ENCODE measurements at places on chromosomes 1 and 21.

GRCh38 chr1:175494011-175494554, 249.3 kb downstream of the TNR start:
- DNase-seq, result no peak

DNA sequence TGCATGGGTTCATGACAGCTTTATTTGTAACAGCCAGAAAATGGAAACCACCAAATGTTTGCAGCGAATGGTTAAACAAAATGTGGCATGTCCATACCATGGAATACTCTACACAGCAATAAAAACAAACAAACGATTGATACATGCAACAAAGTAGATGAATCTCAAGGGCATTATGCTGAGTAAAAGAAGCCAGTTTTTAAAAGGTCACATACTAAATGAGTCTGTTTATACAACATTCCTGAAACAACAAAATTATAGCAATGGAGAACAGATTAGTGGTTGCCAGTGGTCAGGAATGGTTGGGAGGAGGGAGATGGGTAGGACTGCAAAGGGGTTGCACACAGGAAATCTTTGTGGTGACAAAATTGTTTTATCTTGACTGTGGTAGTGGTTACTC, 202.4 kb upstream of the UBE2U start:
- DNase-seq, result no peak

- peak; percentile 37 for DNase-seq
Observed at GRCh38 chr21:15064576-15065391, at the start of gene NRIP1. TSS of gene NRIP1 (minus strand) at chr21:15065000. CDS start at chr21:14968192, 96,808 bp downstream.

GRCh38 chr21:42229676-42230075, 10.7 kb downstream of the ABCG1 start:
- DNase-seq, result no peak

- DNase-seq, result no peak
Observed at GRCh38 chr1:47906527-47907176, 90.5 kb downstream of the TRABD2B start.

DNA sequence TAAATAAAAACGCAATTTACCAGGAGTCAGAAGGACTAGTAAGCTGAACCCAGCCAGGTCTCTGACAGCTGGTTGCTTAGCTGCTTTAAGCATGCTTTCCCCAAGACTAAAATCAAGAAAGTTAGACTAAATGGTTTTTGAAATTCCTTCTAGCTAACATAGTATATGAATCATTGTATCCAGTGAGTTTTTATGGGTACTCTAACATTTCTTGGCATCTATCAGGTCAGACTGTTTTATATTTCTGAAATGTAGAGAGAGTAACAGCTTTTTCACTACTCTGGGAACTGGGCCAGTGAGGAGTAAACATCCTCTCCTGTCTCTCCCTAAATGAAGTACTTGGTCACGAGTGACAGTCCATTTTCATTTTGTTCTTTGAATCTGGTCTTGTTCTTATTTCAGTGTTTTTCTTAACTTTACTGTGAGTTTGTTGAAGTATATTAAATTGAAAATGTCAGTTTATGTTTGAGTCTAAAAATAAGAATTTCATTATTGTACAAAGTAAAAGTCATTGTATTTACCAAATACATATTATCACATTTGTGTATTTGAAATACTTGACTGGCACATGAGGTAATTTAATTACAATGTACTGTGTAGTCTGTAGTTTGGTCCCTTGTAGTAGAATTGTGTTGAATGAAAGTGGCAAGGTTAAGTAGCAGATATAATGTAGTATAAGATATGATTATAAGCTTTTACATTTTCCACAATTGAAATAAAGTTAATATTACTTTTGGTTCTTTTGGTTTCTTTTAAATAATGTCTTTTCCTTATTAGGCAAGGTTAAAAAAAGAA, 47.6 kb downstream of the PKN2 start:
- peak; percentile 85 for DNase-seq

DNA sequence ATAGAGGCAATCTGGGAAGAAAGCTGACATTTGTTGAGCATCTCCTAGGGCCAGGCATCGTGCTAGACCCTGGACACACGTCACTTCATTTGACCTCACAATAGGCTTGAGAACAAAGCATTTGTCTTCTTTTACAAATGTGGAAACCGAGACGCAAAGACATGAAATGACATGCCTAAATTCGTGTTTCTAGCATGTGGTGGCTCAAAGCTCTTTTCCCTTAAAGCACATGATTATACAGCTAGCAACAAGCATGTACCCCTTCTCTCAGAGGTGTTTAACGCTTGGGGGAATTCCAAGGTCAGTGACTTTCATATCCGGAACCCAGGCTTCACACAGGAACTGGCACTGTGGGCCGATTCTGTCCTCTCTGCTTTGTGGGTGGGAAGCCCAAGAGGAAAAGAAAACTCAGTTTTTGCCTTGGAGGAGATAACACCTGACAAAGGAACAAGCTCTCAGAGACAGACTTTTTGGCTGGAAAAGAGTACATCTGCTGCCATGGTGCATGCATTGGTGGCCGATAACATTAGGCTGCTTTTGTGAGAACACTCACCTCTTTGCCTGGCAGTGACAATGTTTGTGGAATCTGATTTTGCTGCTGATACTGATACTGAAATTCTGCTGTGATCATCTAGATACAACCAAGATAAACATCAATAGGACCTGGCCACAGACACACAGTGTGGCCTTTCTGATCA, 15.4 kb upstream of the CD2 start:
- no peak for DNase-seq

- DNase-seq, result no peak
Observed at GRCh38 chr1:116033322-116033721, 57.0 kb downstream of the SLC22A15 start.

DNA sequence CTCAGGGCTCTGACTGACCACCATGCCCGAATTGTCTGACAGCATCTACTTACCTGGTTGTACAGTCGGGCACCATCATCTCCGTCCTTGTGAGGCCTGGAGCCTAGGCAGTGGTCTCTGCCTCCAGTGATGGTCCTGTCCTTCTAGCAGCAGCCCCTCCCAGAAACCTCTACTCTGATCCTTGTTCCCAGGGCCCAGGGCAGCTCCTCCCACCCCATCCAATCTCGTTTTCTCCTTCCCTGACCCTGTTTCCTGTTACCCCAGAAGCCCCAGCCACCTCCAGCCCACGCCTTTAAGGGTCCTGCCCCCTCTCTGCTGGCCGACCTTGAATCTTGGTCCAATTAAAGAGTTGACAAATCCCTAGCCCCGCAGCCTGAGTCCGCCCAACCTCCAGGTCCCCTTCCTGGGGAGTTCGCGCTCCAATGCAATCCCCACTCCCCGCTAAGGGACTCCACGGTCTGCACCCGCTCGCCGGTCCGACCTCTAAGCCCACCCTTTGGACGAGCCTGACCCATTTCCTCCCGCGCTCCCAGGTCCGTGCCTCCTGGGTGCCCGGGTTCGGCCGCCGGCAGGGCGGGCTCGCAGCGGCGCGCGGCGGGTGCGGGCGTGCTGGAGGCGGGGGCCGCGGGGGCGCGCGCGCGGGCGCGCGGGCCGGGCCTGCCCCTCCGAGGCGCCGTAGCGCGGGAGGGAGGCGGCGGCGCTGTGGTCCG, at the start of gene B4GALT2:
Gene B4GALT2, plus strand, starts transcription at position 660 of the 710 bp plus-strand sequence. CDS start 1,951 bp downstream, outside the sequence.
- no peak for DNase-seq

GRCh38 chr1:157274698-157275534, 136.7 kb upstream of the ETV3 start:
- DNase-seq, result peak; percentile 9

GRCh38 chr1:34113887-34114286, 51.1 kb downstream of the CSMD2 start:
- no peak for DNase-seq

- no peak for DNase-seq
Observed at GRCh38 chr1:240526312-240526711, 85.6 kb downstream of the GREM2 start.

DNA sequence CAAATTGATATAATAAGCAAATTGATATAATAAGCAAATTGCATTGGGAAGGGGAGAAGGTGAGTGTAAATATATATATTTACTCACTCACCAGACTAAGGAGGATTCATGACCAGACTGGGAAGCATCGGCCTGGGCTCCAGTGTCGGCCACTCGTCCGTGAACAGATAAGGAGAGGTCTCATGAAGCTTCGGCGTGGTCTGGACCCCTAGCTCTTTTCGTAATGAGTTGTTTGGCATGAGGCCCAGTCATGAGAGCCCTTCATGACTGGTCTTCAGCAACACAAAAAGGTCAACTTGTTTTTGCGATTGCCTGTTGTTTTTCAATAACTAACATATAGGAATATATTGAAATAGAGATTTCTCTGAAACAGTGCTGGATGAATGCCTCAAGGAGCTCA, 222.9 kb upstream of the KCNK2 start:
- no peak for DNase-seq

DNA sequence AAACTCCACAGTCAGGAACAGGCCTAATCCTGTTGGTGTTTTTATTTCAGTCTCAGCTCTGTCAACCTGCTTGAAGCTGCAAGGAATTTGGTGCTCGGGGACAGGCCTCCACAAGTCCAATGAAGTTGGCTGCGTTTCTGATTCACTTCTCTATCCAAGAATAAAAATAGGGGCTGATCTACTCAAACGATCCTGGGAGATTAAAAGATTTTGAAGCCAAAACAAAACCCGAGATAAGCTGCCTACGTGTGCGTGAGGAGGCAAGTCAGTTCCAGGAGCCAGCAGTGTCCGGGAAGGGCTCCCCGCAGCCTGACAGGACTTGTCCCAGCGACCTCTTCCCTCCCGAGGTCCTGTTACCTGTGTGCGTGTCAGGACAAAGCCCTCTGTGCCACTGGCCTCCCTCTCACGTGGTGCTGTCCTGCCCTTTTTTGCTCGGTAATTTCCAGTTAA, 98.0 kb downstream of the ETS2 start:
- DNase-seq, result no peak

GRCh38 chr1:110975265-110975664, 11.5 kb upstream of the LRIF1 start:
- DNase-seq, result no peak

DNA sequence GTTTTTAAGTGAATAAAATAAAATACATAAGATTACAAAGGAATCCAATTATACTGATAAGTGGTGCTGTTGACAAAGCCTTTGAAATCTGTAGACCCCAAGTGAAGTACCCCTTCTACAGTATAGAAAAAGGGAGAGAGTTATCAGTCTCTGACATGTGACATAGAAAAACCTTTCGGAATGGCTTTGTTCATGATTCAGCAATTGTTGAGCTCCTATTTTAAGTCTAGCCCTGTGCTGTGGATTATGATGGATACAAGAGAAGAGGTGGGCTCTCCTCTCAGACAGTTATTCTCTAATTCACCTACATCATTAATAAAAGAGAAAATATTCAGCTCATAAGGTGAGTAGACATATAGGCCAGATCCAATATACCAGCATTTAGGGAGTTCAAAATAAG, 53.3 kb upstream of the ITPKB start:
- no peak for DNase-seq

- DNase-seq, result no peak
Observed at GRCh38 chr1:64437453-64437852, 32.5 kb upstream of the CACHD1 start.

DNA sequence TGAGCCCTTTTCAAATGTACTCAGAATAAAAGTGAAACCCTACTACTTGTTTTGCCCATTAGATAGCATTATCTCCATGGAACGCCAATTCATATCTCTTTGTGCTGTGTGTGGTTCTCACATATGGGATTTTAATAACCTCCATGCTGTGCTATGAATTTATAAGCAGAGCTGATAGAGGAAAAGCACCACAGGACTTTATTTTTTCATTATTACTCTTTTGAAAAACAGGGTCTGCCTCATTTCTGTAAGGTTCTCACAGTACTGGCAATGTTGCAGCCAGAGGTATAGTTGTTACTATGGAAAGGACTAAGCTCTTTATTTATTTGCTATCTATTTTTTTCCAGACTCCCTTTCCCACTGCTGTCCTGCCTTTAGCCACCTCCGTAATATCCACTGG, 313.7 kb downstream of the ST6GALNAC3 start:
- no peak for DNase-seq

DNA sequence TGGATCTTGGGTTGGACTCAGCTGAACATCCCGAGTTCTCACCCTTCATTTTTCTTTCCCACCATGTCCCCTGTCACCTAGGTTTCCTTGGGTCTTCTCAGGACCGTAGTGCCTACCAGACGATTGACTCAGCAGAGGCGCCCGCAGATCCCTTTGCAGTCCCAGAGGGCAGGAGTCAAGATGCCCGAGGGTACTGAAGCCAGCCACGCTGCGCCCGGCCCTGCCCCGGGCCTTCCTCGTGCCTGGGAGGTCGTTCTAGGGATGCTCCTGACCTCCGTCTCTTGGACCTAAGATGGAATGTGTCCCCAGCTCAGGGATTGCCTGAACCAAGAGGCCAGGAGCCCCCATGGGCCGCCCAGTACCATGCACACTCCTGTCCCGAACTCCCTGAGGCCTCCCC, 12.0 kb upstream of the C1orf167 start:
- no peak for DNase-seq

DNA sequence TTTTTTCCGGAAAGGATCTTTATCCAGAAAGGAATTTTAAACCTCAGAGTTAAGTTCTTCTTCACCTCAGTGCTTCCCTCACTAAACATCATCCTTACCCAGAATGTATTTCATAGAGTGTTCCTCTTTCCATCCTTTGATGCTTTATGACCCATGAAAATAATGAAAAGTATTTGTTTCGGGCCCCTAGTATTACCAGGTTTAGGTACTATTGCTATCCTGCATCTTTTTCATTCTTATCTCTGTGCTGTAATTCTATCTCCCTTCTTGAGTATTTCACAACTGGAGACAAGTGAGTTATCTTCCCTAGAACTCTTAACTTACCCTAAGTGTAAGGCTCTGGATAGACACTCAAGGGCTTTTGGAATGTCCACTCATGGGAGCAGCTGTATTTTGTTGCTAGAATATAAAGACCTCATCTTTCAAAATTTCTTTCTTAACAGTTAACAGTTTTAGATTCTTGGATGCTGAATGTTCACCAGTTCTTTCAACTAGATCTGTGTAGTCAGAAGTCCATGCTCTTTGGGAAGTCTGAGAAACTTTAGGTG, 26.2 kb downstream of the UCK2 start:
- no peak for DNase-seq

DNA sequence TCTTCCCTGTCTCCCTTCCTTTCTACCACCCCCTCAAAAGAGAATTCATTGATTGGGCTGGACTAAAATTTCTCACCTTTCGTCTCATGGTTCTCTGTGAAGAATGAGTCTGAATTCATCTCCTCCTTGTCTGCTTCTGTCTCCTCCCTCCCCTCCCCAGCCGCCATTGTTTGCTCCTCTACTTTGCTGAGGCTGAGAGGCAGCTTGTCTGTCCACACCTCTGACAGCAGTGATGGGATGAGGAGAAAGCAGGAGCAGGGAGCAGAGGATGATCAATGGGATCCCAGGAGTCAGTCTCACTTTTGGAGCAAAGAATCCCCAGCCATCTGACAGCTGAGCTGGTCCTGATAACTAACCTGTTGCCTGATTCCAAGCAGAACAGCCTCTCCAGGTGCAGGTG, 2.5 kb downstream of the ILDR2 start:
- no peak for DNase-seq

GRCh38 chr21:34770576-34770975, 101.8 kb downstream of the CLIC6 start:
- DNase-seq, result no peak

- peak; percentile 77 for DNase-seq
Observed at GRCh38 chr1:27418326-27419185, 26.1 kb downstream of the GPR3 start.
